ENCODE measurements at places on chromosomes 5 and 9. TPM values are rescaled to one million over a fixed set of nuclear protein-coding genes. Genes with fewer than 3 reads are reported as not detected.

HINT1 gene
- 540 TPM for total RNA-seq

MEF2C gene
- total RNA-seq: 2.4 TPM

DNA sequence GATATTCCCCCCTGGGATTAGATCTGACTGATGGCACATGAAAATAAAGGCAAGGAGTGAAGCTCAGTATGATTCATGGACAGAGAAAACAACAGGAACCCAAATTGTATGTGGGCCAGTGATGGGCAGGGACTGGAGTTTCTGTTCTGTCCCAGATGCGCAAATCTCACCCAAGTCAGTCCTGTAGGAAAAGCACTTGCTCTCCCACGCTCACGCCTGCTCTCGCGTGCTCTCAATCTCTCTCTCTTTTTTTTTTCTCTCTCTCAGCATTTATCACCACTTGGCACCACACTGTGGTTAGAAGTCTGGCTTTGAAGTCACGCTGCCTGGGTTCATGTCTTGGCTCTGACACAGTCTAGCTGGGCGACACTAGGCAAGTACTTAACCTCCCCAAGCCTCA is 106.5 kb upstream of the LRRTM2 start:
- DNase-seq: no peak

CRHBP gene
- not detected for total RNA-seq

GRCh38 chr9:114521846-114522245 is 16.6 kb upstream of the WHRN start:
- peak; percentile 41 for DNase-seq
